ENCODE measurements at places on chromosomes 2 and 18.

GRCh38 chr2:9258953-9259399, 52.4 kb downstream of the ASAP2 start:
- DNase-seq = no peak

GRCh38 chr2:200470230-200470629, 39.6 kb downstream of the KCTD18 start:
- DNase-seq = no peak

GRCh38 chr2:19580830-19581229, 222.4 kb upstream of the OSR1 start:
- no peak for DNase-seq

- no peak for DNase-seq
Measured at GRCh38 chr2:223366566-223366965, 235.6 kb downstream of the SCG2 start.

GRCh38 chr2:235500110-235500760, 6.4 kb downstream of the AGAP1 start:
- no peak for DNase-seq

DNA sequence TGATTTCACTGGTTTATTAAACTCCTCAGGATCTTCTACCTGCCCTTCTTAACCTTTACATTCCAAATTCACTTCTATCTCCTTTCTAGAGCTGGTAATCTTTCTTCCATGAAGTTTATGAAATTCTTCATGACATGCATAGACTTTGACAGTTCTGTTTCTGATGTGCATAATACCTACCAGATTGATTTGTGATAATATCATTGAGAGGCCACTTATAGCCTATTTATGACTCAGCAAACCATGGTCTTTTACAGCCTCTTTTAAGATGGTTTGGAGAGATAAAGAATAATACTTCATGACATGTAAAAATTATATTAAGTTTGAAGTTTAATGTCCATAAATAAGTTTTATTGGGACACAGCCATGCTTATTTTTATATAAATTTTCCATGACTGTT, 14.0 kb downstream of the SCN2A start:
- no peak for DNase-seq

- DNase-seq = no peak
Measured at GRCh38 chr2:28610583-28611201, 114.8 kb downstream of the PLB1 start.

DNA sequence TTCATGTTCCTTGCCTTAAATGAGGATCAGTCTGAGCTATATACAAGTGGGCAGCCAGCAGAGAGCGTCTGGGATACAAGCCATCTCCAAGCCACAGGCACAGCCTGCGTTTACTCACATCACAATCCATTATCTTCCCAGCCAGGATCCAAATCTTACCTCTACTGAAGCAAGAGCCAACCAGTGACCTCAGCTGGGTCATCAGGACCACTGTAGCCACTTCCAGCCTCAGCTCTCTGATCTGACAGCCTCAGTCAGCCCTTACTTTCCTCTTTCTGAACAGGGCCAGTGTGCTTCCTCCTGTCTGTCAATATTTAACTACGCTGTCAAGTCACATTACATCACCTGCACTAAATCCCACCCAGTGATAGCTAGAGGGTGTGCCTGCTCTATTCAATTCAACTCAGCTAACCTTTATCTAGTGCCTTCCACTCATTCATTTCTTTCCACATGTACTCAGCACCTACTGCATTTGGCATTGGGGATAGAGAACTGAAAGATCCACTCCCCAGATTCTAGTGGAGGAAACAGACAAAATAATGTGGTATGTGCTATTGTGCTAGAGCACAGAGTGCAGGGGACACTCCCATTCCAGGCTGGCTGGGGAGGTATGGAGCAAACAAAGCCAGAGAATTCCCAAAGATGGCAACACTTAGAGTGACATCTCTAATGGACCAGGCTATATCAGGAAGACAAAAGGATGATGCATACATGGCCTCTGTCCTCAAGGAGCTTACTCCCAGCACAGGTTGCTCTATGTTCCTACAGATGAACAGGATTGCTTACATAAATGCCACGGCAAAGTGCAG, 146.5 kb downstream of the NCKAP5 start:
- DNase-seq = no peak

DNA sequence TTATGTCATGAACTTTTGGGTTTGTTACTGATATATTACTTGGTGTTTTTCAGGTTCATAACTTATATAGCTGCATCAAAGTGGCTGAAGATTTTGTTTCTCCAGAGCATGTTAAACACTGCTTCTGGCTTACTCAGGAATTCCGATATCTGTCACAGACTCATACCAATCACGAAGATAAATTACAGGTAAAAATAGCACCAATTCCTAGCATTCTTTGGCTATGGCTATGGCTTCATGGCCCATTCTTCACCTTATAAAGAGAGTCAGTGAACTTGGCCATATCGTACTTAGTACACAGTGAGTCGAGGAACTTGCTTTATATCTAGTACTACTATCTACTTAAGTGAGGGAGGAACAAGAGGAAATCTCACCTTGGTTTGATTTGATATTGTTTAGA, 49.9 kb downstream of the KDM3A start:
- DNase-seq = no peak

DNA sequence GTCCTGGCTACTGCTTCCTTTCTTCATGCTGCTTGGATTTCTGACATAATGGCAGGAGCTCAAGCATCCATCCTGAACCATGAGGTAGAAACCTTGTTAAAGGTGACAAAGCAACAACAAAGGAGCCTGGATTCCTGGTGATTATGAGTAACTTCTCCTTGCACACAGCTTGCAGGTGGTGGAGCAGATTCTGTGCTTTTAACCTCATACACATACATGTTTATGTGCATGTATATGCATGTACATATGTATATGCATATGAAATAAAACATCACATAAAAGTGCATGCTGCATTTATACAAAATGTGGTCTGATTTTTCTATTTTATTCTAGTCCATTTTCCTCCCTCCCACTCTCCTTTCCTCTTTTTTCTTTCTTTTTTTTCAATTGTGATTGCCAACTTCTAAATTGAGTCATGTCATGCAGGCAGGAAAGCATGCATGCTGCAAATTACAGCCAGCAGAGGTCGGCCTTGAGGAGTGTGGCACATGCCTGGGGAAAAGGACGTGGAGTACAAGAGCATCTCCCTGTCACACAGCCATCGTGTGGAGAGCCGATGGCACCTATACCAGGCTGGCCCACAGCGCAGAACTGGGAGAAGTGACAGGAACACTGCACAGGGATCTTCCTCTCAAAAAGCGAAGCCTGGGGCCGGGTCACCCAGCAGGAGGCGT, 17.9 kb downstream of the LCT start:
- DNase-seq = no peak

DNA sequence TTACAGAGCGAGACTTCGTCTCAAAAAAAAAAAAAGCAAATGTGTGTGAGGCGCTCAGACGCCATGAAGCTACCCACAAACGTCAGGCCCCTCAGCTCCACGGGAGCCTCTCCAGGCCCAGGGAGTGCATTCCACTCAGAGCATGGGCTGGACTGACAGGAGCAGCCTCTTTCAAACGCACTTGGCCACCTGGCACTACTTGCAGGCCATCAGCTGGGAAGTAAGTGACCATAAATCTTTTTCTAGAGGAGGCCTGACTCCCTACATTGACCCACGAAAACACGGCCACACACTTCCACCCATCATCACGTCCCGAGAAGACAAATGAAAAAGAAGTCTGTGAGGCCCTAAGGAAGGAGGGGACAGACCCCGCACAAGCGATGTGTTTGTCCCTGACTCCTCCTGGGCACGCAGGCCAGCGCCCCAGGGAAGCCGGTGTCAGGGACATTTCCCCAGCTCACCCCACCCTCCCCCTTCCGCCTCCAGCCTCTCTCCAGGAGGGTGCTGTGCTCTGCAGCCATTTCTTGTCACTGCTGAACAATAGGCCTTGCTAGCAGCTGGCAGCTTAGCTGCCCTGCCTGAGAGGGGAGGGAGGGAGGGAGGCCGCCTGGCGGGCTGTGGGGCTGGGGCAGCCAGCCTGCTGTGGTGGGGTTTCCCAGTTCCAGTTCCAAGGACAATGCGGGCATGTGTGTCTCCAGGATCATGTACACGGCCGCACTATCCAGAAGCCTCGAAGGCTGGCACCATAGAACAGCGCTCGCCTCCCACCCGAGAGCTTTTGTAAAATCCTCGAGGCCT, 26.6 kb downstream of the SERTAD2 start:
- no peak for DNase-seq

GRCh38 chr2:206324869-206325268, 50.4 kb downstream of the ZDBF2 start:
- no peak for DNase-seq

- DNase-seq = no peak
Measured at GRCh38 chr18:336713-337112, 68.9 kb upstream of the THOC1 start.

GRCh38 chr2:138658187-138658894, 121.8 kb downstream of the NXPH2 start:
- no peak for DNase-seq

DNA sequence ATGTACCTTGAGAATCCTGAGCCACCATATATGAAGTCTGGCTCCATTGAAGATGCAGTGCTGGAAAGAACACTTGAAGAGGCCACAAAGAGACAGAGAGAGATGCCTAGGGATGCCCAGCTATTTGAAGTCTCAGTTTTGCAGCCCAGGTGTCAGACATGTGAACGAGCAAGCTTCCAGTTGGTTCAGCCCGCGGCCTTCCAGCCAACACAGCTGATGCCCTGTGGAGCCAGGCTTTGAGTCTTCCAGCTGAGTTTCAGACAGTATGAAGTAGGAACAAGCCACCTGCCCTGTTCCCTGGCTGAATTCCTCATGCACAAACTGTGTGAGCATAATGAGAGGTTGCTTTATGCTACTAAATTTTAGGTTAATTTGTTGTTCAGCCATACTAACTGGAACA, 108.8 kb downstream of the SPHKAP start:
- DNase-seq = no peak

DNA sequence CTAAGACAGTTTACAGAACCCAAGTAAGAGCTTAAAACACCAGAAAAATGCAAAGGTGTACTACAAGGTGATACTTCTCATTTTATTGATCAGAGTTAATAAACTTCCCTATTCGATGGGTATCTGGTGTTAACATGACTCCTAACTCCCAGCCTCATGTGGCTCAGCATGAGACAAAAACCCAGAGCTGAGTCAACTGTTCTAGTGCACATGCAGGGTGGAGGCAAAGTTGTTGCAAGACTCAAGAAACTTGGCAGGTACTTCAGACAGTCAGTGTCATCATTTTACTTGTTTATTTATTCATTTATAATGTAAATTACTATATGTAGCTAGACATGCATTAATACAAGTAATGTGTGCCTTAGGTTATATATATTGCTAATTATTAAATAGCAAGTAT, 216.6 kb upstream of the DSEL start:
- no peak for DNase-seq

- no peak for DNase-seq
Measured at GRCh38 chr2:239546541-239546940, 145.7 kb upstream of the HDAC4 start.

- DNase-seq = no peak
Measured at GRCh38 chr2:157259386-157259785, 1.9 kb downstream of the GALNT5 start.

- no peak for DNase-seq
Measured at GRCh38 chr2:161415987-161416707, at the start of gene TBR1. Gene TBR1, plus strand, starts transcription at chr2:161416297. Its CDS starts 114 bp downstream, at chr2:161416411.

DNA sequence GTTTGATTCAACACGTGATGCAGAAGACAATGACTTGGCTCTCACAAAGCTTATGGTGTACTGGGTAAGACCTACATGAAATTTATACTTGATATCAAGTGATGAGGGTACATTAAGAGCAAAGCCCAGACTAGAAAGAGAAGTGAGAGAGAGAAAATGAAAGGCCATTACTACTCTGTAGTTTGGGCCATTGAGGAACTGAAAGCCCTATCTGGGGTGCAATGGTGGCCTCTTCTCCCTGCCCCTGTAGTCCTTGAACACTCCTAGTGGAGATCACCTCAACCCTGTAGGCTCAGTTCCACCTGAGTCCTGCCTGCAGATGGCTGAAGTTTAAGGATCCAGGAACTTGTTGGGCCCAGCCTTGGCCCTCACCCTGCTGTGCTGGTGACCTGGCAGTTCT, 569.8 kb upstream of the MEX3C start:
- DNase-seq = no peak

GRCh38 chr2:159091381-159091780, 122.9 kb downstream of the TANC1 start:
- no peak for DNase-seq

GRCh38 chr18:356778-357177, 88.9 kb upstream of the THOC1 start:
- no peak for DNase-seq

GRCh38 chr2:26344581-26345282, 1.2 kb upstream of the SELENOI start:
- DNase-seq = no peak

DNA sequence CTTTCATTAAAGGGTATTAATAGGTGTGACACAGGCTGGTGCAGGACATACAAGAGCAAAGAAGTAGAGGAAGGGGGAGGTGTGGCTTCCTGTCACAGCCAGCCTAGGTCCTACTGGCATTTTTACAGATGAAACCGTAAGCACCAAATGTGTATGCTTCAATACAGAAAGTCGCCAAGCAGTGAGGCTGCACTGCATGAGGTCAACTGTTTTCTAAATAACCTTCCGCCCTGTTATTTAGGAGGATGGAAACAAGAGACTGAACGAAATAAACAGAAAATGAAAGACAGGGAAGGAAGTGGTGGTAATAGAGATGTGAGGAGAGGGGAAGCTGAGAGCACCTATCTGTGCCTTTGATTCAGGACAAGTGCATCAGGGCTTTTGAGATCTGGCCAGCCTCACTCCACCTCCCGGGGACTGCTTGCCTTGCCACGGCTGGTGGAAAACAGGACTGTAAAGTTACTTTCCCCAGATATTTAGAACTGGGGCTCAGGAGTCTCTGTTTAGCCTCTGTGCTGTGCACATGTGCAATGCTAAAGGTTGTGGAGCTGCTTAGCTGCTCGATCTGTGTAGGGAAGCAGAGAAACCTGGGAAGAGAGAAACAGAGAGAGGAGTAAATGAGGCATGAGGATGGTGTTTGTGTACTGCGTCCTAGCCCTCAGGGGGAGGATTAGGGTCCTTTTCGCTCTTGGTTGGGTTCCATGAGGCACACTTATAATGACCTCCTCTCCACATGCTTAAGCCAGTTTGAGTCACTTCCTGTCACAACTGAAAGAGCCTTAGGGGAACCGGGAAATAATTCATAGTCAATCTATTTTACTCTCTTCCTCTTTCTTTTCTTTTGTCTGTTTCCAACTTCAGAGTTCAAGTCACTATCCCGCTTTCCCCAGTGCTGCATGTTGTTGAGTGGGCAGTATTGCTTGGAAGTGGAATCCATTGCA, 62.3 kb upstream of the BOD1L2 start:
- no peak for DNase-seq
